ENCODE measurements at places on chromosomes 12 and 14.

- H3K27ac ChIP-seq: no peak overlapping the region
- DNase-seq: no peak
- H3K27me3 ChIP-seq: peaks cover 10% of the 10 kb centered on the region
Observed at GRCh38 chr14:104442631-104443390, 136.8 kb upstream of the C14orf180 start.

DNA sequence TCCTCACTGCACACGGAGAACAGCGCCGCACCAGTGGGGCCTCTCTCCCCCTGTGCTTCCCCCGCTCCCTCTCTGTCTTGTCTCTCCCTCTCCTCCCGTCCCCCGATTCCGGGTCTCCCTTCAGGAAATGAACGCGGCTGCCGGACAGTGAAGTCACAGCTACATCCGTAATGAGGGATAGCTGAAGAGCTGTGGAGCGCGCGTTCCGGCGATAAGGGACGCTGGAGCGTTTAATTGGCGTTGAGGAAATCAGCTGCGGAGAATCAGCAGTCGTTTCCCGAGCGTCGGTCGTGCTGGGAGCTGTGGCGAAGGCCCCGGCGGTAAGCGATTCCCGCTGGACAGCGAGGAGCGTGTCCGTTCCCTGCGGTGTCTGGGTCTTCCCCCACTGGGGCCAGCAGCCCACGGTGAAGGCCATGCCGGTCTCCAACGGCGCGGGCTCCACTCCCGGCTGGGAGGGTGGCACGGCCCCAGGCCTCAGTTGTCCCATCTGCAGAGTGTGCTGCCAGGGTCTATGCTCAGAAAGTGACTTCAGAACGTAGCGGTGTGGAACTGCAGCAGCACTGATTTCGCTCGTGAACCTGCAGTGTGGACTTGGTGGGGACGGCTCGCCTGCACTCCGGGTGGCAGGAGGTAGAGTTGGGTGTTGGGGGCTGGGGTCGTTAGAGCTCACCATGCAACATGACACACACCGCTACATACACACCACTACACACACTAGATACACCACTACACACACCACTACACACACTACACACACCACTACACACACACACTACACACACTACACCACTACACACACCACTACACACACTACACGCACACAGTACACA lies 10.9 kb downstream of the NOC4L start:
- no peak overlapping the region for H3K27ac ChIP-seq
- H3K27me3 ChIP-seq: no peaks in the 10 kb centered on the region
- no peaks in the 10 kb centered on the region for H3K36me3 ChIP-seq
- no peak for DNase-seq

GRCh38 chr12:78035901-78036606 lies 205.4 kb downstream of the NAV3 start:
- H3K27ac ChIP-seq: no peak overlapping the region
- H3K36me3 ChIP-seq: no peaks in the 10 kb centered on the region
- no peaks in the 10 kb centered on the region for H3K27me3 ChIP-seq
- no peak for DNase-seq

- H3K36me3 ChIP-seq: peaks cover 14% of the 10 kb centered on the region
- peak overlapping the region; percentile 100 for H3K4me3 ChIP-seq
- DNase-seq: no peak
- peaks cover 50% of the 10 kb centered on the region for H3K4me1 ChIP-seq
Observed at GRCh38 chr12:76085520-76085868, 1.0 kb upstream of the NAP1L1 start.

GRCh38 chr12:46403719-46404070 lies 31.1 kb upstream of the SLC38A2 start:
- H3K36me3 ChIP-seq: no peaks in the 10 kb centered on the region
- DNase-seq: no peak
- no peak overlapping the region for H3K4me3 ChIP-seq

- H3K4me3 ChIP-seq: peak overlapping the region; percentile 32
- DNase-seq: peak; percentile 8
- peaks cover 8% of the 10 kb centered on the region for H3K36me3 ChIP-seq
- peaks cover 86% of the 10 kb centered on the region for H3K27me3 ChIP-seq
- H3K4me1 ChIP-seq: peaks cover 18% of the 10 kb centered on the region
- no peak overlapping the region for H3K27ac ChIP-seq
Observed at GRCh38 chr14:56648508-56649301, 69.1 kb downstream of the TMEM260 start.

DNA sequence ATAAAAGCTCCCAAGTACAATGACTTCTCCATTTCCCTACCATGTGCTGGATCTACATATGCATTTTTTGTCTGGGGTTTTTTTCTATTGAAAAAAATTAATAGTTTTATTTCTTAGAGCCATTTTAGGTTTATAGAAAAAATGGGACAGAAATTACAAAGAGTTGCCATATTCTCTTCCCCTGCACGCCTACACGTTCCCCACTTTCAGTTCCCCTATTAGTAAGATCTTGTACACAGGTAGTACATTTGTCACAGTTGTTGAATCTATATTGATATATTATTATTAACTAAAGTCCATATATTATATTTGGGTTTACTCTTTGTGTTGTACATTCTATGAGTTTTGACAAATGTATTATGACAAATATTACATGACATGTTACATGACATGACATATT lies 35.7 kb downstream of the SIX6 start:
- no peak for DNase-seq
- no peak overlapping the region for H3K27ac ChIP-seq
- H3K4me1 ChIP-seq: no peaks in the 10 kb centered on the region
- H3K36me3 ChIP-seq: peaks cover 2% of the 10 kb centered on the region
- no peak overlapping the region for H3K4me3 ChIP-seq

GRCh38 chr12:132429946-132430643 lies 59.9 kb upstream of the FBRSL1 start:
- peaks cover 79% of the 10 kb centered on the region for H3K27me3 ChIP-seq
- H3K4me1 ChIP-seq: peaks cover 53% of the 10 kb centered on the region
- no peak overlapping the region for H3K4me3 ChIP-seq
- peaks cover 3% of the 10 kb centered on the region for H3K36me3 ChIP-seq
- H3K27ac ChIP-seq: no peak overlapping the region

DNA sequence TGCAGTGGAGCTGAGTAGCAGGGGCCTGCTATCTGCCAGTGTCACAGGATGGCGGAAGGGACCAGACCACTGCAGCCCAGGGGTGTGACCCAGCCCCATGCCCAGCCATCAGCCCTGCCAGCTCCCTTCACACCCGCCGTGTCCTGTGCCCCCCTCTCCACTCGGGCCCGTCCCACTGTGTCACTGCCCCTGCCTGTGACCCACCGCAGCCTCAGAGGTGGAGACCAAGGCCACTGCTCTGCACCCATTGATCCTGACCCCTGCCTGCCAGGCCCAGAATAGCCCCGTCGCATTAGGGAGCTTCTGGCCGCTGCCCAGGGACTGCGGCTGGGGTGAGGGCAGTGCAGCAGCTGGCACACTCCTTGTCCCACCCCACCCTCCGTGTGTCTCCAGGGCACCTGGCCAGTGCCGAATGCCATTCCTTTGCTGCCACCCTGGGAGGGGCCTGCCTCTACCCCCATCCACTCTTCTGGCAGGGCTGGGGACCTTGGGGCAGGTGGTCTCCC lies 2.1 kb upstream of the CRIP2 start:
- no peaks in the 10 kb centered on the region for H3K4me1 ChIP-seq
- H3K27ac ChIP-seq: no peak overlapping the region
- H3K27me3 ChIP-seq: peaks cover 9% of the 10 kb centered on the region
- DNase-seq: no peak

DNA sequence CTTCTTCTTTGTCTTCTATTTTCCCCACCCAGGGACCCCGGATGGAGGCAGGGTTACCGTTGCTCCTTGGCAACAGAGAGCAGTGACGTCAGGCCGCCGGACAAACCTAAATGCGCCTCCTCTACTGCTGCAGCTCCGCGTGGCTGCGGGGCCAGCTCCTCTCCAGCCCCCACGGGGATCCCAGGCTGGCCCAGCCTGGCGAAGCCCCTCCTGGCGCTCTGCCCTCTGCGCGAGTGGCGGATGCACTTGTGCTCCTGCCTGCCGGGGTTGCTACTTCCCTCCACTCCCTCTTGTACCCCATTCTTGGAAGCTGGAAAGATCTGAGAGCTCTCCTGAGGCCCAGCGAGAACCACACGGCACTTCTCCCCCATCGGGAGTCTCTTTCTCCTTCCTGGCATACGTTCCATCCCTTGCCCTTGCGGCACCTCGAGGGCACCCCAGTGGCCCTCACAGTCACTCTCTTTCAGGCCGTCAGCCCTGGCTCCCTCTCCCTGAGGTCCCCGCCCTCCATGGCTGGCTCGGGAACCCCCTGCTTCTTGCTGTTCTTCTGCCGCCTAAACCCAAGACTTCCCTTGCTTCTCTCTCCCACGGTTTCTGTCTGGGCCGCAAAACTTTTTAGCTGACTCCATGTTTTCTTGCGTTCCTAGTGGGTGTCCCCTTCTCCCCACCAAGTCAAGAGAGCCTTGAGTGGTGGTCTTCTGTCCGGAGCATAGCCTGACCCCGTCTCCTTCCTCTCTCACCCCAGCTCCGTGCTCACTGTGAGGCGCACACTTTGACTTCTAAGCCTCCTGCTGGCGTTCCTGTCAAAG lies 121.7 kb downstream of the PAPOLA start:
- no peaks in the 10 kb centered on the region for H3K4me1 ChIP-seq
- no peak overlapping the region for H3K27ac ChIP-seq
- no peak overlapping the region for H3K4me3 ChIP-seq
- DNase-seq: no peak
- H3K27me3 ChIP-seq: peaks cover 15% of the 10 kb centered on the region
